ENCODE measurements at places on chromosomes 1 and 21. TPM values are rescaled to one million over a fixed set of nuclear protein-coding genes. Genes with fewer than 3 reads are reported as not detected.

The CD101 gene
- 3.3 TPM for total RNA-seq

The GIPC2 gene
- 3.0 TPM for total RNA-seq

The LIN28A gene
- total RNA-seq, result 80.2 TPM

GRCh38 chr1:117535821-117536220 lies 70.0 kb upstream of the TENT5C start:
- DNase-seq, result no peak
